ENCODE measurements at places on chromosomes 7 and 10.

DNA sequence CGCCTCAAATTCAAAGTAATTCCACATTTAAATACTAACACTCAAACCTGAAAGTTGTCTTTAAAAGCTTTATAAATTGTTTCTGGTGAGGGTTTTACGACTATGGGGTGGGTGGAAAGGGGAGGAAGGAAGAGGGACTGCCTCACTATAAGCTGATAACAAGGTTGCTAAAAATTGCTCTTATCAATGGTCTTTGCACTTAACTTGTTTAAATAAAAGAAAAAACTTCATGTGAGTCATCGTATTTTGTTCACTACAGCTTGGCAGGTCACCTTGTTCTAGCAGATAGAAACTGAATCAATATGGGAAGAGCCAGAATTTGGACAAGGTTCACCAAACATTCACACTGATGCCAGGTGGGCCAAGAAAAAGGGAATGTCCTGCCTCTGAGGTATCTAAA lies 129.2 kb downstream of the TES start:
- DNase-seq, result no peak

- no peak for DNase-seq
These were observed 68.5 kb downstream of the GNAT3 start for GRCh38 chr7:80443325-80443724.

DNA sequence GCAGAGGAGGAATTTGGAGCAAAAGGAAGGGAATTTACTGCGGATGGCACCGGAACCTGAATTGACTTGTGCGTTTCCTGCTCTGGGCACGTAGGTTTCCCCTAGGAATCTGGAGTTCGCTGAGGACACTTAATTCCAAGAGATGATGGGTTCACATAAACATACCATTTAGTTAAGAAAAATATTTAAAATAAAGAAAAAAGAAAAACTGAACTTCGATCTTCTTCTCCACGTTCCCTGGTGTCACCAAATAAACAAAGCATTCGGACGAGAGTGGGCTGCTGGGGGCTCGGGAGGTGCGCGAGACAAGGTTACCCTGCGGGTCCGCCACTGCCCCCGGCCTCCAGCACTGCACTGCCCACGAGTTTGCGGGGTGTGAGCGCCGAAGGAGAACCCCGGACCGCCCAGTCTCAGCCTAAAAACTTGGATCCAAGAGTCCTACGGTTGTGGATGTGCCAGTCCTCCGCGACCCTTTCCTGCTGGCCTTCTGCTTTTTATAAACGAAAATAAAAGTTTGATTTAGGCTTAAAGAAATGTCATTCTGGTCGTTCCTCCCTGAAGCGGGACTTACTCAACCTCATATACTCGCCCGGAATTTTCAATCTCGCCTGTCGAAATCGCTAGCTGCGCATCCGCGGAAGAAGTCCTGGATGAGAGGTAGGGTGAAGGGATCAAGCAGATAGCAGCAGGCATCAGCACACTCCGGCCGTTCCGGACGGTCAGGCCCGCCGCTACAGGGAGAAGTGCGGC lies 30.3 kb downstream of the SKIDA1 start:
- DNase-seq, result no peak

DNA sequence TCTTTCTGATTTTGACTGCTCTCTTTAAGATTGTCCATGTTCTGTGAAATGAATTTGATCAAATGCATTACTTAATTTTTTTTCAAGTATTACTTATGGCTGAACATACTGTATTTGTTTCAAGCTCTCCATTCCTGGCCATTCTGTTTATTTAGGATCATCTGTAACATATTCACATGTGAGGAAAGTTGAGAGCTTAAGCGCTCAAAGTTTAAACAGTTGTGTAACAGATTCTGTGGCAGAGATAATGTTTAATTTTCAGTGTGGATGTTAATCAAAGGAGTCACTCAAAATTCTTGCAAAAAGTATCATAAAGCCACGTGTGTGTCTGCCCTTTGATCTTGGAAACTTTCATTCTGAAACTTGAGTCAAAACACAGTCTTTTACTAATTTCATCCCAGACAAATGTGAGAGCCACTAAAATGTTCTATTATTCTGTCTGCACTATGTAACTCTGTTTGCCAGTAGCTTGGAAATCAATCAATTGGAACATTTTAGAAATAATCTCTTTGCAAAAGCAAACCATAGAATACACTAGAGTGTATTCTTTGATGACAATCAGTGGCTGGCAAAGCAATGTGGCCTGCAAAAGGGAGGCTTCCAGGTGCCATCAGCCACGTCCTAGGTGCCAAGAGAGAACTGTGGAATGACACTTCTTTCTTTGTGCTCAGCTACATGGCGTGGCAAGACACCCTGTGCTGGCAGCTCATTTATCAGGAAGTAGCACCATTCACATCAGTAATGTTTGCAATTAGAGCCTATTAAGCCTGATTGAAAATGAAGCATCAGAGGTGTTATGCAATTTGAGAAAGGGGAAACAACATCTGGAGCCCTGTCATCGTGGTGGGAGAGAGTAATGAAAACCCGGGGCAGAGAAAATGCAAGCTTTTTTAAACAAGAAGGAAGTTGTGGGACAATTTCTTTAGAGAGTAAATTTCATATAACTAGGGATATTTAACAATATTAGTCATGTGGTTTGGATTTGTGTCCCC lies 40.9 kb downstream of the ARL5B start:
- no peak for DNase-seq

DNA sequence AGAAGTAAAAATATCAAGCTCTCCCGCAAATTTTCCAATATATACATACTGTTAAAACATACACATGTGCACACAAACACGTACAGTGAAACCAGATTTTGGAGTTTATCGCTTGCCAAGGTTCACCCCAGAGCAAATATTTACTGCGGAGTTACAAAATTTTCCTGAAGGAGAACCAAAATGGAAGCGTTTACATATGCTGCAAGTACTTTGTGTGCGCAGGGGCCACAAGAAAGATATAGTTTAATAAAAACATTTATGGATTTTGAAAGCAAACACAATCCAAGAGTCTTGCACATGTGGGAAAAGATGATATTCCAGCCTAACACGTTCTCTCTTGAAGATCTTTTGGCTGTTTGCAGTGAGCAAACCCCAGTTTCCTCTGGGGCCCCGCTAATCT lies 301.3 kb upstream of the NFE2L3 start:
- DNase-seq, result no peak

DNA sequence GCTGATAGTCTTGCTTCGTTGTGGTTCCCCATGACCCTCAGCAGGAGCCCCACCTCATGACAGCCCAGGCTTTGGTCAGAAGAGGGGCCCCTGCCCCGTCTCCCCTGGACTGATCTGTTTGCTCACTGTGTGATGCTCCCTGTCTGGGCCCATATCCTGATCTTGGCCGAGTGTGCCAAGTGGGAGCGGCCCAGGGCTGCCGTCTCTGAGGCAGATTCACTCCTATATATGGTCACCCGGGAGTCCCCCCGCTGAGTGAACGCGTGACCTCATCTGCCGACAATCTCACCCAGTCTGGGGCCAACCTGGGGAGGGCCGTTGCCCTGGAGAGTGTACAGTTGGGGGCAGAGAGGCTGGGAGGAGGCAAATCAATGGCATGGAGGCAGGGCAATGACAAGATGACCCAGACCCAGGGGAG lies 34.5 kb downstream of the PPIF start:
- DNase-seq, result no peak

- no peak for DNase-seq
These were observed 9.5 kb downstream of the RAB18 start for GRCh38 chr10:27513451-27514191.

- DNase-seq, result no peak
These were observed 456.1 kb upstream of the FOXK1 start for GRCh38 chr7:4225881-4226523.

DNA sequence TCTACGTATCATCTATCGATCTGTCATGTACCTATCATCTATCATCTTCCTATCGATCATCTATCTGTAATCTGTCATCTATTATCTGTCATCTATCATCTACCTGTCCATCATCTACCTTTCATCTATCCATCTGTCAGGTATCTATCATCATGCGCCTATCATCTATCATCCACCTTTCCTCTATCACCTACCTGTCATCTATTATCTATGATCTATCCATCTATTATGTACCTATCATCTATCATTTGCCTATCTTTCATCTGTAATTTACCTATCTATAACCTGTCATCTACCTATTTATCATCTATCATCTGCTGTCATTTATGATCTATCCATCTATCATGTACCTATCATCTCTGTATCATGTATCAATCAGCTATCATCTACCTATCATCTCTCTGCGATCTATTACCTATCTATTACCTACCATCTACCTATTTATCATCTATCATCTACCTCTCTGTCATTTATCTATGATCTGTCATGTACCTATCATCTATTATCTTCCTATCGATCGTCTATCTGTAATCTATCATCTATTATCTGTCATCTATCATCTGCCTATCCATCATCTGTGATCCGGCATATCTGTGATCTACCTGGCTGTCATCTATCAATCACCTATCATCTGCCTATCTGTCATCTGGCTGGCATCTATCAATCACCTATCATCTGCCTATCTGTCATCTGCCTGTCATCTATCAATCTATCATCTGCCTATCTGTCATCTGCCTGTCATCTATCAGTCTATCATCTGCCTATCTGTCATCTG lies 1.6 kb upstream of the VIPR2 start:
- DNase-seq, result no peak

- DNase-seq, result no peak
These were observed 22.6 kb upstream of the AMZ1 start for GRCh38 chr7:2665359-2665791.

DNA sequence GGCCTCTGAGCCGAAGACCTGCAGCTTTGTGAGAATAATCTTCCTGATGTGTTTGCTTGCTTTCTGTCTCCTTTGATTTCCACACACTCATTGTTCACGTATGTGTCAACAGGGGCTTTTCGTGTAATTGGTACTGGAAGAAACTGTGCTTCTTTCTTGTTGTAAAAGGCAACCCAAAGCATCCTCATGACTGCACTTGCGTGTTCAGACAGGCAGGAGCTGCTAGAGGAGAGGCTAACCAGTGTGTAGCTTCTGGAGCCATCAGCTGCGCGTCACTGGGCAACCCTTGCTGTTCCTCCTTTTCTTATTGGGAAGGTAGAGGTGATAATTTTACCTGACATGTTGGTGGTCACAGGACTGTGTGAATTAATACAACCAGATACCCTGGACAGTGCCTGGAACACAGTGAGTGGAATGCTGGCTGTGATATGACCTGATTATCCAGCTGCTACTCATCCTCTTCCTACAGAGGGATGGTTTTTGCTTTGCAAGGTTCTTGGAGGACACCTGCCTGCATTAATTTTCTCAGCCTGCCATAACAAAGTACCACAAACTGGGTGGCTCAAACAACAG lies 213.0 kb downstream of the ABCA13 start:
- DNase-seq, result no peak

- DNase-seq, result no peak
These were observed 70.7 kb downstream of the ARHGAP22 start for GRCh38 chr10:48533951-48534720.

GRCh38 chr7:94511718-94512117 lies 2.1 kb downstream of the CASD1 start:
- DNase-seq, result no peak

DNA sequence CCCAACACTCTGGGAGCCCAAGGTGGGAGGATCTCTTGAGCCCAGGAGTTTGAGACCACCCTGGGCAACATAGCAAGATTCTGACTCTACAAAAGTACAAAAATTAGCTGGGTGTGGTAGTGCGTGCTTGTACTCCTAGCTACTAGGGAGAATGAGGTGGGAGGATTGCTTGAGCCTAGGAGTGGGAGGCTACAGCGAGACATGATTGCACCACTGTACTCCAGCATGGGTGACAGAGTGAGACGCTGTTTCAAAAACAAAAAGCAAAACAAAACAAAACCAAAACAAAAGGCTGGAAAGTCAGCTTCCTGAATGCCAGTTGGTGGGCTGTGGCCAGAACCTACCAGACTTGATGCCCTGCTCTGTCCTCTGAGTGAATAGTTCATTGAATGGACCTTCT lies 242.8 kb downstream of the PHTF2 start:
- no peak for DNase-seq

DNA sequence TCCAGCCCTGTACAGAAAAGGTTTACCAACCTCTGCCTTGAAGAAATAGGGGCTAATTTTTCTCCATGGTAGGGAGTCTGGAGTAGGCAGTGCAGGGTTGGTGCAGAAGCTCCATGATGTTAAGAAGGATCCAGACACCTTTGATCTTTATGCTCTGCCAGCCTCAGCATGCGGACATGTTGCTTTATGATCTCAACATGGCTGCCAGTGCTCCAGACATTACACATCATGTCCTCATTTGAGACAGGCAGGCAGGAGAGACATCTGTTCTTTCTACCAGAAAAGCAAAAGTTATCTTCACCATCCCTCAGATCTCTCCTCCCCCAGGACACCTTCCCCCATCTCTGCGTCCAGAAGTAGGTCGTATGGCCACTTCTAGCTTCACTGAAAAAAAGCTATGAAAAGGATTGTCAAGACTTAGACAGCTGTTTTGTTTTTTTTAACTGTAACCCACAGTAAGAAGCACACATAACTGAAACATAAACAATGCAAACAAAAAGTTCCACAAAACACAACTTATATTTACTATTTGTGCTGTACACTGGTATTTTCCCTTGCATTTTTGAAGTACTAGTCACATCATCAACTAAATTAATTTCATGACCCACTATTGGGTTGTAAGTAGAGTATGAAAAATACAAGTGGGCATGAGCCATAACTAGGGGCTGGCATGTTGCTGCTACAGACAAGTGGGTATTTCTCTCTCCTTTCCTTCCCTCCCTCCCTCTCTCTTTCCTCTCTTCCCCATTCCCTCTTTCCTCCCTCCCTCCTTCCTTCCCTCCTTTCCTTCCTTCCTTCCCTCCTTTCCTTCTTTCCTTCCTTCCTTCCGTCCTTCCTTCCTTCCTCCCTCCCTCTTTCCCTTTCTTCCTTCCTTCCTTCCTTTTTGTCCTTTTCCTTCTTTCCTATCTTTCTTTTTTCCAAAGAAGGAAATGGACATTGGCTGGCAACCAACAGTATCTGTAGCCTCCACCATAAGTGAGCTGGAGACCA lies 2.6 kb upstream of the RASSF4 start:
- DNase-seq, result no peak

DNA sequence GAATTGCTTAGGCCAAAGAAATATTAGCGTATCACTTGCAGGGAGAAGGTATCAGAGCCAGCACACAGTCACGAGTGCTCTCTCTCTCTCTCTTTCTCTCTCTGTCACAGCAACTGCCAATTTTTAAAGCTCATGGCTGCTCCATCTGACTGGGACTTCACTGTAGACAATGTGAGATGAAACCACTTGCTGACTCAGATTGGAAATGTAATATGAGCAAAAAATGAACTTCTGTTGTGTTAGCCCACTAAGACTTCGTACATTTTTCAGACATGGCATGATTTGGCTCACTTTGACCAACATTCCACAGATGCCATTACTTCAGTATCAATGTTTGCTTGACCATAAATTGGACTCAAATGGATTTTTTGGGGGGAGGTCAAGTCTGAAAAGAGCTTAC lies 68.1 kb downstream of the DGKB start:
- DNase-seq, result no peak

- no peak for DNase-seq
These were observed 268.0 kb downstream of the FRMD4A start for GRCh38 chr10:14062528-14063260.

GRCh38 chr10:28478646-28479045 lies 54.3 kb upstream of the WAC start:
- DNase-seq, result no peak
